ENCODE measurements at places on chromosomes 5 and 9.

DNA sequence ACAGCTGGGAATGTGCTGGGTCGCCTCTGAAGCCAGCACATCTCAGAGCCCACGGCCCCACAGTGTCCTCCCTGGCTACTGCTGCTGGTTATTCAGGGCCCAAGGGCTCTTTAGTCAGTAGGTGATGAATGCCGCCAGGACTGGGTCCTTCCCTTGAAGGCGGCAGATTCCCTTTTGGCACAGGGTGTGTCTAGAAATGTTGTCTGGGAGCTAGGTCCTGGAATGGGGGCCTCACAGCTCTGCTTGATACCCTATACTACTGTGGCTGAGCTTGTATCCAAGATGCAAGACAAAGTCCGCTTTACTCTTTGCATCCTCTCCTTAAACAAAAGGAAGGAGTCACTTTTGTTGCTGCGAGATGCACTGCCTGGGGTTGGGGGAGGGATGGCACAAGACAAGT lies 33.1 kb downstream of the MEGF9 start:
- no peak for DNase-seq

DNA sequence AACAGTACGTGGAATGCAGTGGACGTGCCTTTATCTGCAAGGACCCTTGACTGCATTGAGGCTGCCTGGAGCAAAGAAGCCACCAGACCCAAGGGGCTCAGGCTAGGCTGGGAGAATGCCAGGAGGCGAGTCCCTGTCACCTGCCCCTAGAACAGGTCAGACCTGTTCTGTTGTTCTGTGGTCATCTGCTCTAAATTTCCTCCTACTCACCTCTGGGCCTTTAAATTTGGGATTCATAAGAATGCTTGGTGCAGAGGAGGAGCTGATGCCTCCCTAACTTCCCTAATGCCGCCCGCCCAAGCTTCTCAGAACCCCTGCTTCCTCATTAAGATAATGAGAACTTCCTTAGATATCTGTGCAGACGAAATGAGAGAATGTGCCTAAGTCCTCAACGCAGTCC lies 32.0 kb downstream of the DAPK1 start:
- DNase-seq, result no peak

DNA sequence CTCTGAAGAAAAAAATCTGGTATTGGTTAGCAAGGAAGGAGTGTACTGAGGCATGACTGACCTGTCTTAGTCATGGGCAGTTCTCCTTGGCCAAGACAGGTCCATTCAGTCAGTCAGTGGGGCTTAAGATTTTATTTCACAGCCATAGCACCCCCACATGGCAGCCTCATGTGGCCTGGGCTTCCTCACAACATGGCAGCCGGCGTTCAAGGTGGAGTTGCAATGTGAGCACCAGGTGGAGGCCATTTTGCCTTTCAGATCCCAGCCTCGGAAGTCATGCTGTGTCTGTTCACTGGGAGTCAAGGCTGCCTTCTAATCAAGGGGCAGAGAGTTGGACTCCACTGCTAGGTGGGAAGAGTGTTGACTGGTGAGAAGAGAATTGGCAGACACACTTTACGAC lies 10.3 kb upstream of the CARD19 start:
- no peak for DNase-seq

DNA sequence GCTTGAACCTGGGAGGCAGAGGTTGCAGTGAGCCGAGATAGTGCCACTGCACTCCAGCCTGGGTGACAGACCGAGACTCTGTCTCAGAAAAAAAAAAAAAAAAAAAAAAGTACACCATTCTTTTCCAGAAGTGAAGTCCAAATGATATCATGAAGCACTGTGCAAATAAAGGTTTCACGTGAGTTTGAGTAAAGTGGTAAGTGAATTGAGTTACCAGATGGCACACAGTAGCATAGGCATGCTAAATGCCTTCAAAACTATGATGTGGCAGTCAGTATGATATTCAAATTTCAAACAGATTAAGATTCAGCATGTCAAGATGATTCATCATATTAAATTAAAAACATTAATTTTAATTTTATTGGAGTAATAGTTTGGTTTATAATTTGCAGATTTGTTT lies 195.2 kb downstream of the TAF11L14 start:
- no peak for DNase-seq

- DNase-seq, result peak; percentile 78
Measured at GRCh38 chr5:110477911-110478310, 248.6 kb downstream of the TMEM232 start.

- no peak for DNase-seq
Measured at GRCh38 chr5:74337984-74338310, 302.6 kb downstream of the ENC1 start.

GRCh38 chr9:134726026-134726721 lies 84.6 kb downstream of the COL5A1 start:
- DNase-seq, result no peak

Data from brain microvascular endothelial cell (primary cell).